ENCODE measurements at places on chromosomes 6 and 20. TPM values are rescaled to one million over a fixed set of nuclear protein-coding genes. Genes with fewer than 3 reads are reported as not detected.

The PLCB1 gene
- 6.1 TPM for total RNA-seq

DNA sequence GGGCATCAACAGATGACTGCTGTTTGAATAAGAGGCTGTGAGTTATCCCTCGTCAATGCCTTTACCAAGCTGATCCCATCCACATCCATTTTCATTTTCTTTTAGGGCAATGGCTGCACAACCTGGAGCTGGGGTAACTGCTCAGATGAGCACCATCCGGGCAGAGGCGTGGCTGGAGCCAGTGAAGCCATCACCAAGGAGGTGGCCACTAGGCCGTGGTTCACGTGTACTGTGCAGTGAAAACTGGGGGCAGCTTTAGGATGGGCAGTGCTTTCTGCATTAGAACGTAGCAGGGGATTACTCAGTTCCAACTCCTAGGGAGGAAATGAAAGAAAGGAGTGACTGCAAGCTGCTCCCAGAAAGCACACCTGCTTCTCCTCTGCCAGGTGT lies 51.2 kb downstream of the RRBP1 start:
- DNase-seq, result no peak

DNA sequence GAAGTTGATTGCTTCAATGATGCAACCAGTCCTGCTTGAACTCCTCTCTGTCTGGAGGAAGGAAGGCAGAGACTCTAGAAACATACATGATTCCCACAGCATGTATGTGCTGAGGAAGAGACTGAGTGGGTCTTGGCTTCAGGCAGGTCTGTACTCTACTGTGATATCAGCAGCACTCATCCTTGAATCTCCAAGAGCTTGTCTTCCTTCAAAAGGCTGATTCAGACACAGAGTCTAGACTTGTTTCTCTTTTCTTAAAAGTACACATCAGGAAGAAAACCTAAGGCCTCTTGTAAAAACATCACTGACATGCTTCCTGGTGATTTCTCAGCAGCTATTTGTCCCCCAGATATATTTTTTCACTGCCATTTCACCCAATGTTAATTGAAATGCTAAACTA lies 155.7 kb upstream of the HEY2 start:
- no peak for DNase-seq

The CDK5RAP1 gene
- total RNA-seq, result 75.7 TPM

- no peak for DNase-seq
Measured at GRCh38 chr20:41618807-41619311, 682 bp upstream of the CHD6 start.

The GPLD1 gene
- total RNA-seq, result 37.2 TPM

- no peak for DNase-seq
Measured at GRCh38 chr6:132893772-132894490, 79.6 kb downstream of the RPS12 start.

GRCh38 chr6:105791583-105792318 lies 294.4 kb upstream of the PRDM1 start:
- no peak for DNase-seq

DNA sequence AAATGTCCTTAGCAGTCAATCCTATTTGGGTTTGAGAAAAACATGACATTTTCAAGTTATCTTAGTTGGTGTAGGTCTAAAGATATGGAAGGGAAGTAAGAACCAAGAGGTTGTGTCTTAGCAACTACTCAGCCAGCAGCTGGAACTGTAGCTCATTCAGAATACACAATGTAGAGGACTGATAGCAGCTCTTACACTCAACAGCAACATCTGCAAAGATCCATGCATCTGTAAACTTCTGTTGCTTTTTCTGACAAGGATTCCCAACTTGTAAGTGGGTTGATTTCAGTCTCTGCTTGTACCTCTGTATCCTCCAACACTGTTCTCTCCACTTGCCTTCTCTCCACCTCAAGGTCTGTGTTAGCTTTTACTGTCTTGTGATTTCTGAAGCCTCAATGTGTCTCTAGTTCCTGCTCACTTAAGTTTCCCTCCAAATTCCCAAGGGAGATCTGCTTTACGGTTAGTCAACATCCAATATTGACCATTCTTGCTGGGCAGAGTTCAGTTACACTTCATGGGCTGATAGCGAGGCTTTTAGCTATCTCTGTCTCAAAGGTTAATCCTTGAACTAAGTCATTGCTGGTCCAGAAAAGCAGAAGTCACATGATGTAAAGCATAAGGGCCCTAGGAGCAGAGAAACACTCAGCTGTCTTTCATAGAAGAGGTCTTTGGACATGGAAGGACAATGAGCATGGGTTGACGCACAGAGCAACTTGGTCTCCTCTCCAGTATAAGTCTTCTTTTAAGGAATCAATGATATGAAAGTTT lies 71.6 kb upstream of the LGSN start:
- DNase-seq, result no peak

DNA sequence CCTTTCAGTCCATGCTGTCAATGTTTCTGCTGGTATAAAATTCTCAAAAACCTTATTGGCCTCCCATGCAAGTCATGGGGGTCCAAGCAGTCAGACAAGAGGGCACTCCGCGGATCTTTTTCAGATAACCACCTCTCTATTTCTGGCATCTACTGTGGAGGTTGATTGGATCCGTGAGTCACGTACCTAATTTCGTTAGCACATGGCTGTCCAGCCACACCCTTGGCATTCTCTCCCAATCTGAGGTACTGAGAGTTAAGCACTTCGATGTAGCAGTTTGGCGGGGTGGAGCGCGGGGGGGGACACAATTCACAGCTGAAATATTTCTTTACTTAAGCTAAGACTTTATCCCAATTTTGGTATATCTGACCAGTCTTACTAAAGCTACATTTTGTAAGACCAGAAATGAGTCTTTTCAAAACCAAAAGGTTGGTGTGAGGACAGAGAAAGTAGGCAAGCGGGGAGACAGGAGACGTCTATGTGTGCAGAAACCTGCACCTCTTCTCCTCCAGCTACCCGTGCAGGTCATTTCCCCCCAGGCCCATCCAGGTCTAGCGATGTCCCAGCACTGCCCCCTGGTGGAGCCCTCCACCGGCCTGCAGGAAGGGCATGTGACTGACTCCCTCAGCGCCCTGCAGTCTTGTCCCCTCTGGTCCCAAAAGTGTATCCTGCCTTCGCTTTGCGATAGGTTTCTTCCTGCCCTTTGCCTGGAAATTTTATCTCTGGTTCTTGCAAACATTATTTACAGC lies 113.1 kb downstream of the ADAT2 start:
- no peak for DNase-seq

GRCh38 chr6:1164600-1164999 lies 147.3 kb upstream of the FOXQ1 start:
- no peak for DNase-seq

The ME1 gene
- total RNA-seq, result 40.5 TPM

- DNase-seq, result no peak
Measured at GRCh38 chr6:161048641-161049040, 57.1 kb downstream of the MAP3K4 start.

All from suprapubic skin (tissue), 4 donors.